ENCODE measurements at places on chromosomes 7 and 10.
A peak's percentile ranks its signal among the peaks of the same experiment; 100 is the strongest.

GRCh38 chr10:110167149-110167548 is 40.3 kb upstream of the MXI1 start:
- DNase-seq, result peak; percentile 18

DNA sequence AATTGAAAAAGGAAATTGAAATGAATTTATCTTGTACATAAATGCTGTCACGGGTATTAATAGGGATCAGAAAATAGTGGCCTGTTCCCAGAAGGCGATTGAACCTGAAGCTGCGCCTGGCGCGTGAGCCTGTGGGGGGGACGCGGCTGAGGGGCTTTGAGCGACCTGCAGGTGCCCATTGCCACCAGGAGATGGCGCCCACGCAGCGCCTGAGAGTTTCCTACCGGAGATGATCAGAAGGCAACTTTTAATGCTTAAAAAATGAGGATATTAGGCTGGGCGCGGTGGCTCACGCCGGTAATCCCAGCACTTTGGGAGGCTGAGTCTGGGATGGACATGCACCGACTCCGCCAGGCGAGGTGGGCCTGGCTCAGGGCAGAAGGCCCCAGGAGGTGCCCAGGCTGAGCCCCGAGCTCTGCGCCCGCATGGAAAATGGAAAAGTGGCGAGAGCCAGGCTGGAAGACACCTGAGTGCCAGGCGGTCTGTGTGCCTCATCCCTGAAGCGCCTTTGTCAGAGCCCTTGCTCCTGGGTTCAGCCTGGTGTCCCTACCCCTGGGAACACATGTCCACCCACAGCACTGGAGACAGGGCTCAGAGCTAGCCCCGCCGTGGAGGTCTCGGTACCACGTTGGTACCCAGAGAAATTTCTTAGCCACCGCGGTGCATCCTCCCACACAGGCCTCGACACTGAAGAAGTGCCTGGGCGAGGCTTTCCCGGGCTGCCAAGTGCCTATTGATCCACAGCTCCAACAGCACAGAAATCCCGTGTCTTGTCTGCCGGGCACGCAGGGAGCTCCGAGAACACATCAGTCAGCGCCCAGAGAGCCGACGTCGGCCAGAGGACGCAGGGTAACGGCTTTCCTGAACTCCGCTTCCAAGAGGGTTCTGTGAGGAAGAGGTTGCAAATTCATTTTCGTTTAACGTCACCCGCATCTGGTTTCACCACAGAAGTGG is 117.4 kb downstream of the INPP5A start:
- DNase-seq, result peak; percentile 44

- DNase-seq, result no peak
These were observed 363.3 kb downstream of the ARL4A start for GRCh38 chr7:13050703-13051102.

- no peak for DNase-seq
These were observed 55.6 kb upstream of the PNLIP start for GRCh38 chr10:116490028-116490662.

- no peak for DNase-seq
These were observed 2.1 kb downstream of the CASD1 start for GRCh38 chr7:94511718-94512117.

DNA sequence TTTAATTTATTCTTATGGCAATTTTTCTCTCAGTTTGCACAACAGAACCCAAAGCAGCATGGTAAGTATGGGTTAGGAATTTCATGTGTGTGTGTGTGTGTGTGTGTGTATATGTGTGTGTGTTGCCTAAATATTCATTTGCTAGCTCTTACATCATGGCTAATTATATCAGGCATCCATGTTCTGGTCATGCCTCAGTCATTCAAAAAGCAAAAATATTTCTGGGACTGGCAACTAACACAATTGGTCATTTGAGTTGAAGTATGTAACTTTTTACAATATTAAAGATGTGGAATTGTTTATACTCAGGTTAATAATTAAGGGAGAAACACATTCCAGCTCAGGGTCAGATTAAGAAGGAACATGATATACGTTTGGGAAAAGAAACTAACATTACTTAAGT is 67.6 kb upstream of the PHYHIPL start:
- no peak for DNase-seq

GRCh38 chr7:143318661-143319060 is 2.8 kb downstream of the CLCN1 start:
- no peak for DNase-seq

GRCh38 chr10:68271196-68271882 is 39.4 kb upstream of the ATOH7 start:
- no peak for DNase-seq

DNA sequence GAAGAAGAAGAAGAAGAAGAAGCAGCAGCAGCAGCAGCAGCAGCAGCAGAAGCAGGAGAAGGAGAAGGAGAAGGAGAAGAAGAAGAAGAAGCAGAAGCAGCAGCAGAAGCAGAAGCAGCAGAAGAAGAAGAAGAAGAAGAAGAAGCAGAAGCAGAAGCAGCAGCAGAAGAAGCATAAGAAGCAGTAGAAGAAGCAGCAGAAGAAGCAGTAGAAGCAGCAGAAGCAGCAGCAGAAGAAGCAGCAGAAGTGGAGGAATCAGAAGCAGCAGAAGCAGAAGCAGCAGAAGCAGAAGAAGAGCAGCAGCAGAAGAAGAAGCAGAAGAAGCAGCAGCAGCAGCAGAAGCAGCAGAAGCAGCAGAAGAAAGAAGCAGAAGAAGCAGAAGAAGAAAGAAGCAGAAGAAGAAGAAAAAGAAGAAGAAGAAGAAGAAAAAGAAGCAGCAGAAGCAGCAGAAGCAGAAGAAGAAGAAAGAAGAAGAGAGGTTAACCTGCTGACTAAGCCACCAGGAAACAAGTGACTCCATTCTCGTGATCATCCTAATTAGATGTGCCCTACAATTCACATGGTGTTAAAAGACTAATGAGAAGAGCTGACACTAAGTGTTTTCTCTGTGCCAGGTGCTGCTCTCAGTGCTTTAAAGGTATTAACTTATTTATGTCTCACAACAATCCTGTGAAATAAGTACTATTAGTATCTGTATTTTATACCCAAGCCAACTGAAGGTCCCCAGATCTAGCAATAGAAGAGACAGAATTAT is 11.6 kb downstream of the CDNF start:
- no peak for DNase-seq

DNA sequence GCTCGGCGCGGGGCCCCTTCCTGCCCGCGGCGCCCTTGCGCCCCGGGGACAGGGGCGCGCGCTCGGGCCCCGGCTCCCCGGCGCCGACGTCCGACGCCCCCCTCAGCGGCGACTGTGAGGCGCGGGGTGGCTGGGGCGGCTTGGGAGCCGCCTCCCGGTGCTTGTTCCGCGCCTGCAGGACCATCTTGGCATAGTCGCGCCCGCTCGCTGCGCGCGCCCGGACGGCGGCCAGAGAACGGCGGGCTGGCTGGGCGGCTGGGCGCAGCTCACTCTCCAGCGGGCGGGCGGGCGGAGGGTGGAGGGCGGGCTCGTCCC is at the start of gene DPY19L1:
TSS of gene DPY19L1 (minus strand) at position 275 of the 315 bp plus-strand sequence. CDS start at position 184, 91 bp downstream.
- DNase-seq, result no peak

DNA sequence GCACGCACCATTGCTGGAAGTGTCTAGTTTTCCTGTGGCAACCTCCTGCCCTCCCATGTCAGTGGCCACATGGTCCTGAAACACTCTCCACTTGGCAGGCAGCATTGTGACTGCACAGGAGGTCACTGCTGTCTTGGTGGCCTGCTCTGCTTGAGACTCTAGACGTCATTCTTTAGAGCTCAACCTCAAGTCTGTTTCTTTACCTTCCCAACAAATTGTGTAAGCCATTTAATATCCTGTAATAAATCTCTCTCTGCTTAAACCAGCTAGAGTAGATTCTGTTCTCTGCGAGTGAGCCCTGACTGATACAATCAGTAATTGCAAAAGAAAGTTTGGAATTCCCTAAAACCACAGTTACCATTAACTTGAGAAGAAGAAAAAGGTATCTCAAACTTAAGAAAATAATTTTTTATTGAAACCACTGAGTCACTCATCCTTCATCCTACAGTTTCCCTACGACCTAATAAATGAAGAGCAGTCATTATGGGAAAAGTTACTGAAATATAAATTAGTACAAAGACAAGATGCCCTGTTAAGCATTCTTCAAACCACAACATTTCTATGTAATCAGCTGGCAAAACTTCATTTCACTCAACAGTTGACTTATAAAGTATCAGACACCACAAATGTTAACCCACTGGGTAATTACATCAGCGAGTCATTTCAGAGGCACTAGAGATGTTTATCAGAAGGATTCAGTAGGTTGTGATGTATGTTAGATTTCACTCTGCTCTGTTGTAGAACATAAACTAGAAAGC is 18.0 kb downstream of the SLC25A13 start:
- no peak for DNase-seq

DNA sequence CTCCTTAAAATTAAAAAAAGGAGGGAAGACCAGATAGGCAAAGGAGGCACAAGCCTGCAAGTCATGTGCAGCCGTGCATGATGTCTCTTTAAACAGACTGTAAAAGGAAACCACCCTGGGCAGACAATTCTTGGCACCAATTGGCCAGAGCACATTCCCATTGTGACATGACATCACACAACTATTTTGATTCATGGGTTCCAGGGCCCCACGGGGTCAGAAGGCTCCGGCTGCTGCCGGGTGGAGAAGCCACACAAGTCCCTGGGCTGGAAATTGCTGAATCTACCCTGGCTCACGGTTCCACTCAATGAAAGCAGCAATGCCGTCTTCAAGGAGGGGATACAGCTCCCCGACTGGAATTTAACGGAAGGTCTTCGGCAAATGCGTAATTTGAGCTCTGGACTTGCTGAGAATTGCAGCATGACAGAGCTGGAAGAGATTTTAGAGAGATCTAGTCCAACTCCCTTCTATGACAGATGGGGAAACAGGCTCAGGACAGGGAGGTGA is 140.5 kb downstream of the PRKAG2 start:
- DNase-seq, result no peak

DNA sequence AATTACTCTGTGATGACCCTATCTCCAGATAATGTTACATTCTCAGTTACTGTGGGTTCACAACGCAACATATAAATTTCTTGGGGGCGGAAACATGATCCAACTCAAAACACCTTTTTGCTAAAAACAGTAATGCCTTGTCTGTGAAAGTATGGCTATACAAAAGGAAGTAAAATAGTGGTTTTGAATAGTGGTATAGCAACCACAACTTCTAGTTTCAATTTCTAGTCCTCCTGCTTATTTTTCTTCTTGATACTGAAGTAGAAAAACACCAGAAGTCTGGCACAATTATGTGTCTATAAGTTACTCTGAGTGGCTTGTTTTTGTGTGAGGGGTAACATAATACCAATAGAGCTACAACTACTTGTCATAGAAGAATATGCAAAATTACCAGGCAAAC is 21.5 kb upstream of the ZNF800 start:
- no peak for DNase-seq

DNA sequence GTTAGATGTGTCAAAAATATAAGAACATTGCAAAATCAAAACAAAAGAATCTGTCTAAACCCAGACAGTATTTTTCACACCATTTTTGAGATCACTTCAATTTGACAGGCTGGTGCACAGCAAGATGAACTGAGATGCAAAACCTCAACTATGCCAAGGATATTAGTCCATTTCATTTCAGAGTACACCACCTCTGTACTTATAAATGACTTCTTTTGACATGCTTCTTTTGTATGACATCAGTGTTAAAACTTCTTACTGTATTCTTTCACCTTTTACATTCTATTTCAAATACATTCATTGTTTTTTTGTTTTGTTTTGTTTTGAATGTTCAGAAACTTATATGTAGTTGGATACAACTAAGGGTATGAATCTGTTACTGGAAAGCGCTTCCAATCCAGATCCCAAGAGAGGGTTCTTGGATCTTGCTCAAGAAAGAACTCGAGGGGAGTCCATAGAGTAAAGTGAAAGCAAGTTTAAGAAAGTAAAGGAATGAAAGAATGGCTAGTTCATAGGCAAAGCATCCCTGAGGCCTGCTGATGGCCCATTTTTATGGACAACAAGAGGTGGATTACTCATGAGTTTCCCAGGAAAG is 23.5 kb upstream of the GPR141 start:
- no peak for DNase-seq

DNA sequence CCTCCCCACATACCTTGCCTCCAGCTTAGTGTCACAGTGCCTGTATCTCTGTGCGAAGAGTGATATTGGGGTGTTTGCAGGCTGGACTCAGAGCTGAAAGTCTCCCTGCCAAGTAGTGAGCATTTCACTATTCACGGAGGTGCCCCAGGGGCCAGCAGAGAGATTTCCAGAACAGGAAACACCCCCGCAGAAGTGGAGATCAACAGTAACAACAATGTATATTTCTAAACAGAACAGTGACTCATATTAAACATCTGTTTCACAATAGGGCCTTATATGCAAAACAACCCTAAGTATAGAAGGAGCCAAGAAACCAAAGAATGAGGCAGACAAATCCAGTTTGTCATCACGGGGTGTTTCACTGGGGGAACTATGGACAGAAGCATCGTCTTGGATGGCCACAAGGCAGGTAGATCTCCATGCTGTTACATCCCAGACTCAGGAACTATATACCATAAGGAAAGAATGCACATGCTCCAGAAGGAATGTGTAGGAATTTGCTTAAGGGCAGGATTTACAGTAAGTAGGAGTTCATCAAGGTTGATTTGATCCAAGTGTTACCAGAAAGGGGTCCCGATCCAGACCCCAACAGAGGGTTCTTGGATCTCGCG is 29.3 kb upstream of the CCL24 start:
- peak; percentile 20 for DNase-seq

- no peak for DNase-seq
These were observed 68.5 kb downstream of the AP3M1 start for GRCh38 chr10:74081941-74082718.

DNA sequence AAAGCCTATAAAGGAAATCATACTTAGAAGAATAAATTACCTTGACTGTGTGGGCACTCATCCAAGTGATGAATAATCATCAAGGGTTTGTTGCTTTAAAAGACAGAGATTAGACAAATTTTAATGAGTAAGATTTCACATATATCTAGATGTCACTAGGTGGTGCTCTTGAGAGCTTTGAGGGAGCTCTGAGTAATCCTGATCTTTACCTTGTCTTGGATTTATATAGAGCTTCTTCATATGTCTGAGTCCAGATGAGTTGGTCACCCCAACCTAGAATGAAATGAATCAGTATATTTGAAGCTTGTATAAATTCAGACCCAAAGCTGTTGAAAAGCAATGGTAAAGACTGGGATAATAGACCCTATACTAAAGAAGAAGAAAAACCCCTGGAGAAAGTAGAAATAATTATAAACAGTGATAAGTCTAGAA is 3.7 kb downstream of the AGR2 start:
- no peak for DNase-seq

GRCh38 chr7:82697897-82698296 is 254.3 kb upstream of the CACNA2D1 start:
- no peak for DNase-seq

DNA sequence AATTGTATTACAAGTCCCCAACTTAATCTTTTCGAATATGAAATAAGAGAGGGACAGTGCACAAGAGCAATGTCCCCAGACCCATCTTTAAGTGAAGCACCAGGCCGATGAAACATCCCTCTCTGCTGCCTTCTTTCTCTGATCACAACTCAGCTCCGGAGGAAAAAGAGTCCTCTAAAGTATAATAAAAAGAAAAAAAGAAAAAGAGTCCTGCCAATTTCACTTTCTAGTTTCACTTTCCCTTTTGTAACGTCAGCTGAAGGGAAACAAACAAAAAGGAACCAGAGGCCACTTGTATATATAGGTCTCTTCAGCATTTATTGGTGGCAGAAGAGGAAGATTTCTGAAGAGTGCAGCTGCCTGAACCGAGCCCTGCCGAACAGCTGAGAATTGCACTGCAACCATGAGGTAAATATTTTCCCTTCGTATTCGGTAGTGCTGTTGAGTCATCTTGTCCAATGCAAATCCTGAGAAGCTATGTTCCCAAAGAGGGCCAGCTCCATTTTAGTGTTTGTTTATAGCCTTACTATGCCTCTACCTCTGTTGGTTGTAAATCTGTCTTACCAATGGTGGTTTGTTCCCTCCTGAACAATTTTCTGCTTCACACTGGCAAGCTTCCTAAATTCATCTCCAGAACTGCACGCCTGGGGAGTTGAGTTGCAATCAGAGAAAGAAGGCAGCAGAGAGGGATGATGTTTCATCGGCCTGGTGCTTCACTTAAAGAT is at the start of gene IFIT2:
TSS of gene IFIT2 (plus strand) at position 326 of the 725 bp plus-strand sequence. CDS start at position 404, 78 bp downstream.
- DNase-seq, result no peak

All from stimulated activated effector memory CD8-positive, alpha-beta T cell treated with anti-CD3 and anti-CD28 coated beads, Interleukin-12 subunit alpha, Interleukin-12 subunit beta, amount 100 ng/mL, for 72 hours (primary cell).